Activated CD8-positive, alpha-beta T cell treated with anti-CD3 and anti-CD28 coated beads for 36 hours (primary cell): ENCODE measurements at places on chromosomes 3 and 15. TPM values are rescaled to one million over a fixed set of nuclear protein-coding genes. Genes with fewer than 3 reads are reported as not detected.

DNA sequence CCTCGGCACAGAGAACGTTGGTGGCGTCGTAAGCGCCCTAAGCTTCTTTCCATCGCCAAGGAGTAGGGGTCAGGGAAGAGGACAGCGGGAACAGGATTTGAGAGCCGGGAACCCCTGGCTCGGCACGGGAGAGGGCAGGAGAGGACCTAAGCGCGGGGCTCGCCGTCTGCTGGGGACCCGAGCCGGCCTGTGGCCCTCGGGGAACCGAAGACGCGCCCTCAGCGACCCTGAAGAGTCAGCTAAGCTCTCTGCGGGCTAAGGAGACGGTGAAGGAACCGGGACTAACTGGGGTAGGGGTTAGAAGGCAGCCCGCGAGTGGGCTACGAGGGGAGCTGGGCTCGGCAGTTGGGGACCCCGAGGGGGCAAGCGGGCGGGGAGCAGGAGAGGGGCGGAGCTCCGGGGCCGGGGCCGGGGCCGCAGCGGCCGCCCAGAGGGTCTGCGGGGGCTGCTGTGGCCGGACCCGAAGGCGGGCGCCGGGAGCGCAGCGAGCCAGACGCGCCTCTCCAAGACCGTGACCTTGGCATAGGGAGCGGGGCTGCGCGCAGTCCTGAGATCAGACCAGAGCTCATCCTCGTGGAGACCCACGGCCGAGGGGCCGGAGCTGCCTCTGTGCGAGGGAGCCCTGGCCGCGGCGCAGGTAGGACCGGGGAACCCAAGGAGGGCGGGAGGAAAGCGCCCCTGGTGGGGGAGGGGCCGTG lies 574 bp downstream of the CASR start:
- DNase-seq = no peak

- DNase-seq = no peak
These were observed 226.8 kb downstream of the NTRK3 start for GRCh38 chr15:88029696-88030095.

GRCh38 chr3:150703299-150703755 lies 393 bp downstream of the ERICH6 start:
- DNase-seq = peak; percentile 62

GRCh38 chr3:26522919-26523318 lies 99.7 kb upstream of the LRRC3B start:
- no peak for DNase-seq

GRCh38 chr3:134480546-134480945 lies 5.2 kb downstream of the ANAPC13 start:
- DNase-seq = no peak

DNA sequence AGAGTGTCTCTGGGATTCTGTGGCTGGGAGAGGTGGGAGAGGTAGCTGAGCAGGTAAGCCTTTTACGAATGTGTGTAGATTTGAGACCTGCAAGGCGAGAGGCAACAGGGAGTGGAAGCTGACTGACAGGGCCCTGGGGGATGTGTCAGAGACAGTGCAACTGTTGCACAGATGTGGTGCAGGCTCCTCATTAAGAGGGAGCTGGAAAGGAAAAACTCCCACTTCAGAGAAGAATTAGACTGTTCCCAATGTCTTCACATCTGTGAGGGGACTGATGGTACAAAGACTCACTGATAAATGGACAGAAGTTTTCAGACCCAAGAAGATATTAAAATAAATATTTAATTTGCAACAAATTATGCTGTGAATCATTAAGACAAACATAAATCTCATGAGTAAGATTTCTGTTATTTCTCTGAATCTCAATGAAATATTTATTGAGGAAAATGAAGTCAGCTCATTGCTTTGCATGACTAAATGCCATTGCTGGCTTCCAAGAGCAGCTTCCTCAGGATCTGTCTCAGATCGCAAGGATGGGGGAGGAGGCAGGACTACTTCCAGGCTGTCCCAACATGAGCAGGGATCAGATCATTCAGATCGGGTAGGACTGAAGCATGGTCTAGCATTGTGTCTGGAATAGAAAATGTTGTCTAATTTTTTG lies 127.3 kb upstream of the ROPN1 start:
- no peak for DNase-seq

DNA sequence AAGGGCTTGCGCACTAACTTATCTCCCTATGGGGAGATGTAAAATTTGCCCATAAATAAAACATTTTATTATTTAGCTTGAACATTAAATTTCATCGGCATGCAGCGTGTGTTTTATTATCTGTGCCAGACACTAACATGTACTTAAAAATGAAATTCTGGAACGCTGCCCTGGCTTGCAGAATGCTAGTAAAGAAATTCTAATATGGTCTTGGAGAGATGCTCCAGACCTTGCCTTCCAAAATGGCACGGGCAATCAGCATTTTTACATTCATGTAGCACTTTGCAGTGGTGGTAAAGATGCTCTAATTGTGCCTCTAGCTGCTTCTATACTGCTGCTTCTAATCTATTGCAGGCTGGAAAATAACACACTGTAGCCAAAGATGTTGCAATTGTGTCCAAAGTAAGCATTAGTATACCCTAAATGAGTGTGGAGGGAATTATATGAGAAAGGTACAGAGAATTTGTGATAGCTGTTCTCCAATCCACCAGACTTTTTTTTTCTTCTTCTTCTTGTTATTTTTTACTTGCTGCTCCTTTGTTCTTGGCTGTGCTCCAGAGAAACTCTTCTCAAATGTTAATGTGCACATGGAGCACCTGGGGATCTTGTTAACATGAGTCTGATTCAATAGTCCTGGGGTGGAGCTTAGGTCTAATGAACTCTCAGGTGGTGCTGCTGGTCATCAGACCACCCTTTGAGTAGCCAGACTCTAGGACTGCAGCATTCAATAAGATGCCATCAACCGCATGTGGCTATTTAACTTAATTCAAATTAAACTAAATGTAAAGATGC lies 47.3 kb downstream of the CRABP1 start:
- DNase-seq = no peak

PLA1A gene
- not detected for total RNA-seq

CFAP20DC gene
- 1.4 TPM for total RNA-seq
